ENCODE measurements at places on chromosomes 7 and 10.

- DNase-seq: no peak
Measured at GRCh38 chr10:73653701-73654100, 2.1 kb downstream of the SYNPO2L start.

- peak; percentile 44 for DNase-seq
Measured at GRCh38 chr10:104297697-104298660, 29.0 kb downstream of the GSTO2 start.

DNA sequence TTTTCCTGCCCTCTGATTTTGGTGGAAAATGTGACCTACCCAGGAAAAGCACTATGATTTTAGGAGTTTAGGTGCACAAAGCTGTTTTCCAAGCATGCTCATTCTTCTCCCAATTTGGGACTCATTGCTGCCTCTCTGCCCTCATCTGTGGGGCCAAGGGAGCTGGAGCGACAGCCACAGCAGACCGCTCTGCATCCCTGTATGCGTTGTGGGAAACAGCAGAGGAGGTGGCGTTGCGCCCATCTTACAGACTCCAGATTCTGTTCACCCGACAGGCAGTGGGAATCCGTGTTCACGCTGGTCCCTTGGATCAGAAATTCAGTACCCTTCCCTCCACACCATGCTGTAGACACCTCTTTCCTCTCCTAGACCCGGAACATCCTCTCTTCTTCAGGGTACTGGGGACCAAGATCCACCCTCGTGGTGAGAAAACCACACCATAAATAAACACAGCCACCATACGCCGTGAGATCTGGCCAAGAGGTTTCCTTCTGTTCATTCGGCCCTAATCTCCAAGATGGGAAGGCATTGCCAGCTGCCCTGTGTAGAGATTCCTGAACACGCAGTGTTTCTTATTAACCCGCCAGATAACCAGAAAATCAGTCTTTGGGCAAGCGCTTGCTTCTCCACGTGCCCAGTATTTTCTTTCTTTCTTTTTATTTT, 87.9 kb downstream of the CUX1 start:
- DNase-seq: no peak

DNA sequence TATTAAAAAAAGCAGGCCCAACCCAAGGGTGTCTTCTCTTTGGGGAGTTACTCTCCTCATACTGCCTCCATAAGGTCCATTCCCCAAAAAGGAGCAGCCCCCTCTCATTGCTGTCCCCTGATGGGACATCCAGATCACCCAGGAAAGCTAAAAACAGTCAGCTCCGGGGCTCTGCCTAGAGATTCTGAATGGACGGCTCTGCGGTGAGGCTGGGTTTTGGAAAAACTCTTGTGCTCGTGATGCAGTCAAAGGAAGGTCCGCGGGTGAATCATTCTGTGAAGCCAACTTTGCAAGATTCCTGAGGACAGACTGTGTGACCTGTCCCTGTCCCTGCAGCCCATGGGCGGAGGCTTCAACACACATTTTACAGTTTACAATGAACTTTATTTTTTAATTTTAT, 351.5 kb downstream of the TYW1 start:
- DNase-seq: no peak

GRCh38 chr7:50865450-50865849, 82.8 kb upstream of the GRB10 start:
- DNase-seq: no peak

- peak; percentile 26 for DNase-seq
Measured at GRCh38 chr10:68348265-68348741, 15.6 kb upstream of the PBLD start.

- no peak for DNase-seq
Measured at GRCh38 chr7:46292741-46293140, 371.7 kb upstream of the IGFBP3 start.

- DNase-seq: no peak
Measured at GRCh38 chr7:101985903-101986734, 168.7 kb downstream of the CUX1 start.

GRCh38 chr7:100867776-100868485, 744 bp downstream of the TRIP6 start:
- no peak for DNase-seq

DNA sequence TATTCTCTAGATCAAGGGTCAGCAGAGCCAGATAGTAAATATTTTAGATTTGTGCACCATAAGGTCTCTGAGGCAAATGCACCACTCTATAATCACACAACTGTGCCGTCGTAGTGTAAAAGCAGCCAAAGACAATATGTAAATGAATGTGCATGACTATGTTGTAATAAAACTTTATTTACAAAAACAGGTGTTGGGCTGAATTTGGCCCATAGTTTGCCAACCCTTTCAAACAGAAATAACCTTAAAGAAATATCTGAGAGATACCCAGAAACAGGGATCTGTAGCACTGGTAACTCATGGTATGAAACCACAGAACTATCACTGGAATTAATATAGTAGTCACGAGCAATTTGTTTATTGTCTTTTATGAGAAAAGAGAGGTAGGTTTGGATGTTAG, 86.0 kb downstream of the ARID5B start:
- no peak for DNase-seq

- DNase-seq: no peak
Measured at GRCh38 chr10:34407324-34407805, 407.7 kb downstream of the PARD3 start.

DNA sequence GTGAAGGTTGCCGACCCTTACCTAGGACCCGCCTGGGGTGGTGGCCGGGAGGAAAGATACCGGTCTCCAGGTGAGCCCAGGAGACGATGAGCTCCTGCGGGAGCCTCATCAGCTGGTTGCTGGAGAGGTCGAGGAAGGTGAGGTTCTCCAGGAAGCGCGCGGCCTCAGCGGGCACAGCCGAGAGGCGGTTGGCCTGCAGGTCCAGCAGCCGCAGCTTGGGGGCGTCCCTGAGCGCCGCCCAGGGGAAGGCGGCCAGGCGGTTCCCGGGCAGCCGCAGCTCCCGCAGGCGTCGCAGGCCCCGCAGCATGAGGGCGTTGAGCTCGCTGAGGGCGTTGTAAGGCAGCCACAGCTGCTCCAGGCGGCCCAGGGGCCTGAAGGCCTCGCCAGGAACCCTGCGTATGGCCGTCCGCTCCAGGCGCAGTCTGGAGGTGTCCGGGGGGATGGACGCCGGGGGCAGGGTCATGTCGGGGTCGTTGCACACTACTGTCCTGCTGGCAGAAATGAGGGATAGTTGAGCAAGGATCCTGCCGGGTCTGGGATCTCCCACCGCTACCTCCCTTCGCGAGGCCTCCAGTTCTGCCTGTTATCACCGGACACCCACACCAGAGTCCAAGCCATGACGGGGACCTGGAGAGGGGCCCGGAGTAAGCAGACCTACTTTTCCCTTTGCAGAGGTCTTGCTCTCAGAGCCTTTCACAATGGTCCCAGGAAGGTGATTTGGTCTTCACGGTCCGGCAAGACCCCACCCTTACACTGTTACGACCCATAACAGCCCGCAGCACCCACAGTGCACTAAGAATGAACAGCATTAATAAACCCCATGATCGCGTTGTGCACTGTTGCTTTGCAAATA, 3.9 kb downstream of the LRIT1 start:
- no peak for DNase-seq

DNA sequence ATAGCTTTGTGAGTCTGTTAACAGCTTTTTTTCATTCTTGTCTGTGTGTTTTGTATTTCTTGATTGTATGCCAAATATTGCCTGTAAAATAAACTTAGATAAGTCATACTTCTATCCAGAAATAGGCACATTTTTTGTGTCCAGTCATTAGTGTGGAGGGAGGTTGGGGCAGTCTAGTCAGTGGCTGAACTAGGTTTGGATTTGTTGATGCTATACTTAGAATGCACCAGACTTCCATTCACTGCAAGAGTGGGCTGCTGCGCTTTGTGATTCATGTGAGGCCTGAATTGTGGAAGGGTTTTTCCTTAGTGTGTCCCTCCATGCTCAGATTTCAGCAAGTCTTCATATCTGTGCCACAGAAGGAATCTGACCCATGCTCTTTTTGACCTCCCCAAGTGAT, 50.0 kb downstream of the TRUB1 start:
- no peak for DNase-seq

DNA sequence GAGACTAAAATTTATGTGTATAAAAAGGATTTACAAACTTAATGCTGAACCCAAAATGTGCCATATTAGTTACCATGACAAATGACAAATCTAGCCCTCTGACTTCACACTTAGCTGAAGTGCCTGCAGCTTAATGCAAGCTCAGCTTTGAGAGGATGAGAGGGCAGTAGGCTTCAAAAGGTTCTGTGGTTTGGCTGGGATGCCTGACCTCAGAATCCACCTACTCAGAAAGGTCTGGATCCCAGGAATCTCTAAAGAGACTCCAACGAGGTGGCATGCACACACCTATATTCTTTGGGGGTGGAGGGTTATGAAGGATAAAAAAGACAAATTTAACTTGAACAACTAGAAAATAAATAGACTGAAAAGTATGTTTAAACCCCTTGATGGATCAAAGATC, 213.4 kb downstream of the TAX1BP1 start:
- DNase-seq: no peak

DNA sequence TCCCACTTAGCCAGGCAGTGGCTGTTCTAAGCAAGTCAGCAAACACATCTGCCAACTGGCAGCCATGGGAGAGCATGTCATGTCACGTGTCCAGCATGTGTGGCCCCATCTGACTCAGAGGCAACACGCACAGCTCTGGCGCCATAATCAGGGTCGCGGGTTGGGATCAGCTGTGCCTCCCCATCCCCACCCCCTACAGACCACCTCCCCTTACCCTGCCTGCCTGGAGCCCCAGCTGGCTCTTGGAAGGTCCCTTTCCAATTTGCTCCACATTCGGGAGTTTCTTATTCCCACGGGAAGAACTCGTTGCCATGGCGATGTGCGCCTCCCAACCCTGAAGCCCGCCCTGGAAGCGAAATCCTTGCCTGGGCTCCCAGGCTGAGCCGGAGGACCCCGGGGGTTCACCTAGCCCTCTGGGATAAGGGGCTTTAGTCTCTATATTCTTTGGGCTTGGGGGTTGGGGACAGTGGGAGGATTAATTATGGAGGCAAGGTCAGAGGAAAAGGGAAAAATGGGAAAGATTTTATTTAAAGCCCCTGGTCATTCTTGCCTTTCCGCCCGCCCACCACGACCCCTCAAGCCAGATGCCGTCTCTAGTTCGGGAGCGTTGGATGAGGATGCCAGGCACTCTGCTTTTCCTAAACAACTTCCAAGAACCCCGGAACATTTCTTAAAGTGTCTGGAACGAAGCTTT, 283.7 kb downstream of the ZEB1 start:
- DNase-seq: no peak

DNA sequence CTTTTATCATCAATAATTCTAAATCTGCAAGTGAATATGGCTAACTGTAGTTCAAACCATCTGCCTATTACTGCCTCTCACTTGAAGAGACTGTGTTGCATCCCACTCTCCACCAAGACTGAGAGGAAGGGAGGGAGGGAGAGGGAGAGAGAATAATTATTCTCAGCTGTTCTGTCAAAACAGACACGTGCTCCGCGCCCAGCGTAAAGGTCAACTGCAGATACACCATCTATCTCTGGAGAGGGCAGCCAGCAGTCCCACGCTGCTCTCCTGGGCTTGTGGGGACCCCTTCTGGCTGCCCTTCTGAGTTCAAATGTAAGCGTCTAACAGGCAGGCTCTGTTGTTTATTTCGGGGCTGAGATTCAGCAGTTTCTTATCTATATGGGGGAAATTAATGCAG, 625.5 kb upstream of the GALNT17 start:
- no peak for DNase-seq

DNA sequence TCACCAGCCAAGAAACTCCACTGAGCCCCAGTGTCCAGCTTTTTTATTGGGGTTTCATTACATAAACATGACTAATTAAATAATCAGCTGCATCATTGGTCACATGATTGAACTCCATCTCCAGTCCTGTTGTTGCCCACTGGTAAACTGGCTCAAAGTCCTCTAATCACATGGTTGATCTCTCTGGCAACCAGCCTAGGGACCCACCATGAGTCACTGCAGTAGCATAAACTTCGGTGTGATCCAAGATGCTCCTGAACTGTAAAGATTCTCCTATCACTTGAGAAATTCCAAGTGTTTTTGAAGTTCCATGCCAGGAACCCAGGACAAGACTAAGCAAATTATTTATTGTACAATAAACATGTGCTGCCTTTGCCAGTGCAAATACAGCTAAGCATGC, 130.4 kb upstream of the AUTS2 start:
- no peak for DNase-seq

DNA sequence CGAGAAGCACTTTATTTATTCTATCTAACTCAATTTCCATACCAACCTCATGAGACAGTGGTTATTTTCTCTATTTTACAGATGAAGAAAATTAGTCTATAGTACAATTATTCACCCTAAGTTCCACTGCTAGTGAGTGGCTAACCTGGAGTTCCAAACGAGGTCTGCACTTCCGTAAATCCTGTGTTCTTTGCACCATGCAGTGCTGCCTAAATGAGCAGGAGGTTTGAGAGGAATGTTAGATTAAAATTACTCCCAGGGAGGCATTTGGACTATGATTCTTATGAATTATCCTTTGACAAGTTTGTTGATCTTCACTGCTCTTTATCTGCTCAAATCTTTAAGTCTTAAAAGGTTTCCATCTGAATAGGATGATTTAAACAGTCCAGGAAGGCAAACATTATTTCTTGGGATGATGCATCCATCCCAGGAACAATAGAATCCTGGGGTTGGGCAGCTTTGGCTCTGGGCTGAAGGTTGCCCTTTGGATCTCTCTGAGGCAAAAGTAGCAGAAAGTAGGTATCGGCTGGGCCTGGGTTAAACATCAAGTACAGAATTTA, 400.8 kb downstream of the REEP3 start:
- DNase-seq: no peak

- DNase-seq: no peak
Measured at GRCh38 chr7:134406431-134406830, 52.5 kb downstream of the AKR1B1 start.

- no peak for DNase-seq
Measured at GRCh38 chr7:80624763-80625162, 13.7 kb upstream of the CD36 start.

DNA sequence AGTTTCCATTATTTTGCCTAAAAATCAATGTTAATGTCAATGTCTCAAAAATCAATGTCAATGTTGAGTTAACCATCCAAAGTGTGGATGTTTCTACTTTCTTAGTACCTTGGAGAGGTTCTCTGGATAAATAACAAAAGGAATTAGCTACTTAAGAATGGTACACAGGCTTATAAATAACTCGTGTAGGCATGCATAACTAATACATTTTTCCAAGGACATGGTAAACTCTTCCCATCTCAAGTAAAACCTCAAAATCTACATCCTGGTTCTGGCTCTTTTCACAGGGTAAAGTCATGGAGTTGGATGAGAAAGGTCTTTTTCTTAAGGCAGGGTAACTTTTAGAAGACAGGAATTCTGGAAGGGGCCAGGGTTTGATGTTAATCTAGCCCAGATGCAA, 59.9 kb downstream of the CAV1 start:
- DNase-seq: no peak

DNA sequence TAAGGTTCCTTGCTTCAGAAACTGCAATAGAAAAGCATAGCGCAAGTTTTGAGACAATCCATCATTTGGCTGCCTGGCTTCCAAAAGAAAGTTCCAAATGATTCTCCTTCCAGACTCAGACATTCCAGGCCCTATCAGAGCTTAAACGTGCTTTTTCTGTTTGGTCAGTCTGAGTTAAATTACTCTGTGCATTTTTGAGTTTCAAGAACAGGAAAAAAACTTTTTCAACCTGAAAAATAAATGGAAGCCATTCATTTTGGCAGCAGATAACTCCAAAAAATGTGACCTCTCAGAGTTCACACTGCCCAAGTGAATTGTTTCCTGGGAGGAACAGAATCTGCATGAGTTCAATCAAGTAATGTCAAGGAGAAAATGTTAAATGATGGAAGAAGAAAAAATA, 354.2 kb downstream of the CXCL12 start:
- no peak for DNase-seq

- DNase-seq: no peak
Measured at GRCh38 chr10:59779756-59780533, 26.7 kb upstream of the MRLN start.
